ENCODE measurements at places on chromosomes 6 and 20.
A peak's percentile ranks its signal among the peaks of the same experiment; 100 is the strongest.

GRCh38 chr6:140475086-140475485, 1100.6 kb upstream of the CITED2 start:
- DNase-seq: no peak

DNA sequence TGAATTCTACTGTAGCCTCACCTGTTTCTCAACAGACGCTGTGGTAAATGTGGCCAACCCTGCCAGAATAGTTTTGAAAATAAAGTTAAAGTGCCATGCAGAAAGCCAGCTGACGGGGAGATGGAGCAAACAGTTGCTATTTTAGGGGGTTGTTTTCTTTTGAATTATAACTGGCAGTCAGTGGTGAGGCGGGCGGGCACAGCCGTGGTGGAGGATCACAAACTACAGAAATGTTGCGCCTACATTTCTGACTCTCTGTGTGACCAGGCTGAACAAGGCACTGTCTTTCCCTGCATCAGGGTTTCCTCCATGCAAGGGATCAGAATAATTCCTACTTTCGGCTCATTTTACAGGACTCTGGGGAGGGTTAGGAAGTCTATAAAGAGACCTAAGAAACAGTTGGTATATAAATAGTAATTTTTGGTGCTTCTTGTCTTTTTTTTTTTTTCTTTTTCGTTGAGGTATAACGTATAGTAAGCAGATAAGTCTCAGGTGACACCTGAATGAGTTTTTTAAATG, 17.2 kb downstream of the CHMP4B start:
- no peak for DNase-seq

DNA sequence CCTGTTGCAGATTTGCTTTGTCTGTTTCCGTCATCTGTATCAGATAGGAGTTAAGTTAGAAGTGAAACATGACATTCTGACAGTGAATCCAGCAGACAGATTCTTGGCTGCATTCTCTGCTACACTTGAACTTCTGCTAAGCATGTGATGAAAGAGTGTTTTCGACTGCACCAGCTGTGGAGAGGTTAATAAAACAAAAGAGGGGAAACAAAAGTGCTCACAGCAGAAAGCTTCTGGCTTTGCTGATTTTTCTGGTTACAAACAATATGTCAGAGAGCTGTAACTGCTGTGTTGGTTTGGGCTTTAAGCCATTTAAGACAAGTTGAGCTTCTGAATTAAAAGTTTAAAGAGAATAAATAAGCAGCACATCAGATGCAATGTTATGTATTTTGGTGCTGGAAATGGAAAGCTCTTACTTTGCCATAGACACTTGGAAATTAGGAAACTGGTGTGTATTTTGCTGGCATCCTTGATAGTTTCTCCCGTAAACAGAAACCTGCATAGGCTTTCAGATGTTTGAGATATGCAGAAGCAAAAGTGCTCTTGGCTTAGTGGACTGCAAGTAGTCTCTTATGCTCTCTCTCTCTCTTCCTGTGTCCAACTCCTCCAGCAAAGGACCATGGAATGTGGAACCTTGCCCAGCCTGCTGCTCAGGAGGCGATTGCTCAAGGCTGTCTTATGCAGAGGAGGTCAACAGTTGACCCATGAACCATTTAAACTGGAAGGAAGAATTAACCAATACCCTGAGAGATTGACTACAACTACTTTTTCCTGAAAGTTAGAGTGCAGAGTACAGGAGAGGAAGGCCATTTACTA, 104.9 kb downstream of the RPS12 start:
- no peak for DNase-seq

DNA sequence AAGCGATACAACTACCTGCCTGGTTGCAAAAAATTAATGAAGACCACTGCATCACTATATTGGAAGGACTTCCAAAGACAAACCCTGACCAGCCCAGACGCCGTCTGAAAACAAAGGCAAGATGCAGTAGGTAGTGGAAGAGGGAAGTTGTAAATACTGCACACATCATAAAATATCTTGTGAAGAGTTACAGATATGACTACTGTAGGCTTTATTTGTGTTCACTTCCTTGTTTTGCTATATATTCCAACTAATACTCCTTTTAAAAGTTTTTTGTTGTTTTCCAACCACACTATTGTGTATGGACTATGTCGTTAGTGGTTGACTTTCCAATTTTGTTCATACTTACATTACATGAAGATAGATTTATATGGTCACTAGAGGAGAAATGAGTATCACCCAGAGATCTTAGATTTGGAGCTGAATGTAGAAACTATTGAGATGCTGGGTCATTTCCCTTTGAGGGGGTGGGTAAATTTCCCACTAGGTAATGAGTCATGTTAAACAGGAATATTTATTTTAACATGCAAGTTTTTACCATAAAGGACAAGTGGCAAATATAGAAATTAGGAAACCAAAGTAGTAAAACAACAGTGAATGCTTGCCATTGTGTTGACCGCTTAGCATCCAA, 16.6 kb upstream of the TXLNB start:
- DNase-seq: no peak

GRCh38 chr20:36467076-36467999, 74.0 kb upstream of the MYL9 start:
- DNase-seq: no peak

DNA sequence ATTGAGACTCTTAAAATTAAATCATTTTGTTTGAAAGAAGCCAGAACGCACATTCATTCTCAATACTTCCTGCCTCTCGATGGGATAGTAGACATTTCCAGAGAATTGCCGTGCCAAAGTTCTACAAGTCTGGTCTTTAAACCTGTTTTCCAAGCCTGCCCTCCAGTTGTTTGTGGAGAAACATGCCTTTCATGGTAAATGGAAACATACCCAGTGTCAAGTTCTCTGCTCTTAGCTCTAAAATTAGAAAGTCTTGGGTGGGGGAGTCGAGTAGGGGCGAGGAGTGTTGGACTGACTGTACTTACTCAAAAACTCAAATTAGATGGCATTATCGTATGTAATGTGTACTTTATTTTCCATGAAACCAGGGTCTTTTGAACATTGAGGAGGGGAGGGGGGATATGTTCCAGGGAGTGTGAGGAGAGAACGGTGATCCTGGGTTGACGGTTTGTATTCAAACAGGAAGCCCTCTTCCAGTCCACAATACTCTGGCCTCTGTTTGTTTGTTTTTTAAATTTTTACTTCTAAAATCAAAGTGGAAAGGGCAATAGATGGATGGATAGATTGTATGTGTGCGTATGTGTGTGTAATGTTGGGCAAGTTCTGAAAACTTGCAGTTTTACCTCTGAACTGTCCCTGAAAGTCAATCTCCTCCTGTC, 106.8 kb upstream of the ARMC2 start:
- no peak for DNase-seq

DNA sequence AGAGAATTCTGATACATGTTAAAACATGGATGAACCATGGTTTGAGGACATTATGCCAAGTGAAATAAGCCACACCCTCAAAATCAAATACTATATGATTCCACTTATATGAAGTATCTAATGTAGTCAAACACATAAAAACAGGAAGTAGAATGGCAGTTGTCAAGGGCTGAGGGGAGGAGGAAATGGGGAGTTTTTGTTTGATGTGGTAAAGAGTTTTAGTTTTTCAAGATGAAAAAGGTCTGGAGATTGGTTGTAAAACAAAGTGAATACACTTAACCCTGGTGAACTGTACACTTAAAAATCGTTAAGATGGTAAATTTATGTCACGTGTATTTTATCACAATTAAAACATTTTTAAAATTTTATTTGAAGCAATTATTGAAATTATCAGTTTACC, 127.4 kb upstream of the GRIK2 start:
- no peak for DNase-seq

- DNase-seq: no peak
Measured at GRCh38 chr20:57260934-57261333, 5.5 kb downstream of the BMP7 start.

- no peak for DNase-seq
Measured at GRCh38 chr6:429515-430121, 38.1 kb downstream of the IRF4 start.

- DNase-seq: no peak
Measured at GRCh38 chr20:52500157-52500556, 308.6 kb upstream of the ZFP64 start.

- DNase-seq: peak; percentile 52
Measured at GRCh38 chr6:7243179-7243981, 69.6 kb downstream of the SSR1 start.

DNA sequence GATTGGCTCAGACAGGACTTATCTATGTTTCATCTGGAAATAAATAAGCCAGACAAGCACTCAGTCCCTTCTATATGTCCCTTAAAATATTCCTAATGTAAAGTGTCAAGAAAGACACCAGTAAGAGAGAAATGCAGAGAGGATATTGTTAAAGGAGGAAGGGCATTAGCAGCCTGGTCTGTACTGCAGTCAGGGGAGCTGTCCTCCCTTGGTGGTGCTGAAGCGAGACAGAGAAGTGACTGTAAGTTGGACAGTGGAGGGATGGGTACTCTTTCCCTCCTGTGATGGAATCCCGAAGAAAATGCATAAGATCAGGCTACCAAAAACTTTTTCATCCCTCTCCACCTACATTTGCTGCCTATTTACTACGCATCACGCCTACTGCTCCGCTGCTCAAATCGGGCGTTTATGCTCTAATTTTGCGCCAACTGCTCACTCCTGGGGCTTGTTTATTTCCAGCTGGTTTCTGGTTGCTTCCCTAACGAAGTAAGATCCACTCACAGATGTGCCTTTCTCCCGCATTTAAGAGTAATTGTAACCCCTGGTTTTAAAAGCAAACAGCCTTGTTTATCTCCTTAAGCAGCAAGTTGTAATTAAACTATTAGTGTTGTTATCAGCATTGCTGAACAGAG, 35.2 kb downstream of the PHACTR1 start:
- DNase-seq: peak; percentile 95

- DNase-seq: no peak
Measured at GRCh38 chr6:36422714-36423100, 19.9 kb downstream of the PXT1 start.
